ENCODE measurements at places on chromosomes 2 and 18.

DNA sequence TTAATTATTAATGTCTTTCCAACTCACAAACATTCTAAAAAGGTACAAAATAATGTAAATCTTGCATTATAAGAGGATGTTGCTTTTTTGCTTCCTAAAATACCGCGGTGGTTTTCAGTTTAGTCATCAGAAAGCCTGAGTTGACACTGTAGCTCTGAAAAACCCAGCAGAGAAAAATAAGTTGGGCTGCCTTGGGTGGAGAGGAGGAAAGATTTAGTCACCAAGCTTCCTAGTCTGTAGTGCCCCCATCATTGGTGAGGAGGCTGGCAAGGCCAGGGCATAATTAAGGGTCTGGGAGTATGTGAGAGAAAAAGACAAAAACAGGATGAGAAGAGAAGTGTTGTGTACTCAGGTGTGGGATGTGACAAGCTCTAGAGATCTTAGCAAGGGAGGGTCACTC, 5.7 kb downstream of the PTPRM start:
- no peak for DNase-seq

- no peak for DNase-seq
These were observed 20.6 kb downstream of the EFR3B start for GRCh38 chr2:25062511-25062917.

DNA sequence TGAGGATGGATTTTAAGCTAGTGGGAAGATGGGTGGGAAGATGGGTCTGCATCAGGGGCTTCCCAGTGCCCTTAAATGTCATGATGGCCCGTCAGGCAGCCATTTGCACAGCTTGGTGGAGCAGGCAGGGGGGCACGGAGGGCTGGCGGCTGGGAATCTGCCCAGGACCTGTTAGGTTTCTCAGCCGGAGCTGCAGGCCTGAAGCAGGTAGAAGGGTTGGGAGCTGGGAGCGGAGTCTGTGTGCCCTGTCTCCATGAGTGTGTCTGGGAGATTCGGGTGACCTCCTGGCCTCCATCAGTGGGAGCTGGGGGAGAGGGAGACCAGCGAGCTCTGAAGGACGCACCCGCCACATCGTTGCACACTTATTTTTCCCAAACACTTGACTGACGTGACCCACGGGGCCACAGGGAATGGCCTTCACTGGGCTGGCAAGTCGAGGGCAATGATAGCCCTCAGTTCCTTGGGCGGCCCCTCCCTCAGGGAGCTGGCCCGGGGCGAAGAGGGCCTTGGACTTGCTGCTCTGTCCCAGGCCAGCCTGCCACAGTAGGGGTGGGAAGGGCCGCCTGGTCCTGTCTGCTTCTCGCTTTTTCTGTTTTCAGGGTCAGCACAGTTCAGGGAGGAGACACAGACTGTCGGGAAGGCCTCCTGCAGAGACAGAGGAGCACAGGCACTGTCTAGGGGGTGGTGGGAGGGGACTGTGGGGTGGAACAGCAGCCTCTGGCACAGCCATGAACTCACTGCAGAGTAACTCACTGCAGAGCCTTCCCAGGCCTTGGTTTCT, 236.8 kb downstream of the ZBTB7C start:
- DNase-seq = no peak

GRCh38 chr2:64157792-64158191, 13.6 kb upstream of the PELI1 start:
- DNase-seq = no peak

- DNase-seq = no peak
These were observed 2.4 kb downstream of the PELI1 start for GRCh38 chr2:64141674-64142405.

DNA sequence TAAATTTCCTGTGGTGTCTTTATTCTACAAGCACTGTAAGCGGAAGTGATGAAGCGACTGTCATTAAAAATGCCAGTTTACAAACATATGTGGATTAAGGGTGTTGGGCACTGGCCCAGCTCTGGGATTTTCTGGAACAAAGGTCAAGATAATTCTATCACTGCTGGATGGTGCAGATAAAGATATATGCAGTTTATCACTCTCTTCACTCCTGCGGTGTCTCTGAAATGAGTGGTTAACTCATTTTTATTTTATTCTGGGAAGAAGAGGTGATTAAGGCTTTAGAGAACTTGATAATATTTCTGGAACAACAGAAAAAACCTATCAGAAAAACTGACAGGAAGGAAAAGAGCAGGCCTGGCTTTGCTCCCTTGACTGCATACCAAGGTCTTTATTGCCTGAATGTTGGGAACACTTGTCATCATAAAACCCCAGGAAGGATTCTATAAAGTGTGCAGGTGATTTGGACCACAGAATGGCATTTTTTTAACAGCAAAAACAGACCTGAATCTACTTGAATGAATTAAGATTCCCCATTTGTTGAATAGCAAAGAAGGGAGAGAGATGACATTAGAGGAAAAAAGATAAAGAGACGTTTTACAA, 32.4 kb downstream of the ABCB11 start:
- DNase-seq = no peak

- no peak for DNase-seq
These were observed 141.5 kb upstream of the SLC39A10 start for GRCh38 chr2:195515551-195515950.

GRCh38 chr2:231191896-231192872, 6.2 kb upstream of the ARMC9 start:
- no peak for DNase-seq

- no peak for DNase-seq
These were observed 8.7 kb downstream of the CEP68 start for GRCh38 chr2:65064728-65065552.

DNA sequence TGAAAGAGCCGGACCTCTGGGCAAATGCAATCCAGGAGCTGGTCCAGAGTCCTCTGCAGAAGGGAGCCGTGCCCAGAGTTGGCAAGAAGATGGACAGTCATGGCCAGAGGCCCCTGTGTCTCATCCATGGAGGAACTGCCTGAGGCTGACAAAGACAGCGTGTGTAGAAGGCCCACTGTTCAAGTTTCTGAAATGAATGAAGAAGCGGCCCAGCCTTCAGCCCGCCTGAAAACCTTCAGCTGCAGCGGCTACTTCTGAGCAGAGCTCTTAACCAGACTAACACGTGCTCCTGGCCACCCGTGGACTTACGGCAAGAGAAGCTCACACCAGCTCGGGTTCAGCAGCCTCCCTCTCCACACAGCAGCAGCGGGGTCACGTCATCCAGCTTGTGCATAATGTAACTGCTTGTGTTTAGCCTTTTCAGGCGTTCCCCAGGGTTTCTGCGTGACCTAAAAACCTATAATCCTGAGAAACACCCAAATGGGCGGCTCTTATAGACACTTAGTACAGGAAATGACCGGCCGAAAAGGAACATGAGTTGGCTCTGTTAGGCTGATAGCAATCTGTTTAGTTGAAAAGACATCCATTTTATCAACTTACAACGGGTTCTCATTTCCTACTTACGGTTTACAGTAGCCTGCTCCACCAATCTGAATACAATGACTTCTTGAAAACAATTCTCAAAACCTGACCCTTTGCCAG, at the start of gene FAM124B:
Gene FAM124B, minus strand, starts transcription at position 467 of the 702 bp plus-strand sequence. Its CDS starts 339 bp downstream, at position 128.
- DNase-seq = no peak

GRCh38 chr18:33375829-33376228, 64.7 kb downstream of the CCDC178 start:
- no peak for DNase-seq

GRCh38 chr2:65432227-65433190, at the start of gene SPRED2:
Gene SPRED2, minus strand, starts transcription at chr2:65432599. Its CDS starts 612 bp downstream, at chr2:65431987.
- DNase-seq = peak; percentile 14

DNA sequence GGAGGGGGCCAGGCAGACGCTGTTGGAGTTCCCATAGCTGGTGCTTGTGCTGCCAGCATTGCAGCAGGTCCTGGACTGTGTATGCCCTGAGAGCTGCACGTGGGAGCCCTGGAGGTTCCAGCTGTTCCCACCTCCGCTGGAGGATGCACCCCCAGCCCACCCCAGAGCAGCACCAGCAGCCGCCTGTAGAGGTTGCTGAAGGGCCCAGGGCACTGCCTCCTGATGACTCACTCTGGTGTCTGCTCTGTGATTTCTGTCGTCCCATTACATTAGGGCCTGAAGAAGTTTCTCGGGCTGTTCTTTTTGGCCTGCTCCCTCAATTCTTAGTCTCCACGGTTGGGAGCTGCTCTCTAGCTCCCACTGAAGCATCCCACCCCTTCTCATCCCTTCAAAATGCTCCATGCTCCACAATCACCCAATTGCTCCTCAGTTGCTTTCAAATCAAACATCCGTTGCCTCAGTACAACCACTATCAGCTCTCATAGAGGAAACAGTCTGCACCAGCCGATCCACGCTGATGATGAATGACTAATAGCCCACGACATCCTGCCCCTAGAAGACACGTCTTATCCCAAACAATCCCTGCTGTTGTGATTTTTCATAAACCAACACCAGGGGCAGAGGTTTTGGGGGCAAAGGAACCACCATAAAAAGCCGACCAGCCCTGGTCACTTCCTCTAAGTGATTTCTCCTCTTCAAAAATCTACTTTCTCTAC, 65.2 kb upstream of the RNF152 start:
- DNase-seq = no peak

DNA sequence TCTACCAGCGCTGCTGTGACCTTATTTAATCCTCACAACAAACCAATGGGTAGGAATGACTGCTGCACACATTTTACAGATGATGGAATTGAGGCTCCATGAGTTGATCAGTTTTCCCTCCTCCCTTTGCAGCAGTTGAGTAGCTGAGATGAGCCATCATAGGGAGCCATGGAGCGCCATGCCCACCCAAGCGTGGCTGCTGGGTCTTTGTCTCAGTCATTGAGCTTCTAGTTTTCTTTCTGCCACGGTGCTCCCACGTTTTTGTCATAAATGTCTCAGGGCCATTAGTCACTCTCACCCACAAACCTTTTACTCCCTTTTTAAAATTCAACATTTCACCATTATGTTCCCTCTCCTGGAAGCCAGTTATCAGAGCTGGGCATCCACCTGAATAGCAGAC, 45.8 kb downstream of the TMEM17 start:
- DNase-seq = no peak

GRCh38 chr2:190888449-190888848, 7.8 kb downstream of the GLS start:
- DNase-seq = no peak

DNA sequence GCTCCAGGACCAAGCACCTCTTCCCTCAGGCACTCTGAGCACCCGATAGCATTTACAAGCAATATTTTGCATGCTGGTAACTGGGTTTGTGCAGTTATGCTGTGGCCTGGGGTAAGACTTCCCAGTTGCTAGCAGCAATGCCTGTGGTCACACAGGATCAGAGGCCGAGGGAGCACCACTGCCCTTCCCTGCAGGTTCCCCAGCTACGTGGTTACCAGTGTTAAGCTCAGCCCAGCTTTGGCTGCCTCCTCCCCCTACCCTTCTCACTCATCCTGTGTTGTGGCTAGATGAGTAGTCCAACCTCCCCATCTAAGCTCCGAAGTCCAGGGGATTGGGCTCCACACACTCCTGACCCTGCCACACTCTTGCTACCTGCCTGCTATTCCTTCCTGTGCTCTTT, 141.1 kb downstream of the CELF4 start:
- DNase-seq = no peak

DNA sequence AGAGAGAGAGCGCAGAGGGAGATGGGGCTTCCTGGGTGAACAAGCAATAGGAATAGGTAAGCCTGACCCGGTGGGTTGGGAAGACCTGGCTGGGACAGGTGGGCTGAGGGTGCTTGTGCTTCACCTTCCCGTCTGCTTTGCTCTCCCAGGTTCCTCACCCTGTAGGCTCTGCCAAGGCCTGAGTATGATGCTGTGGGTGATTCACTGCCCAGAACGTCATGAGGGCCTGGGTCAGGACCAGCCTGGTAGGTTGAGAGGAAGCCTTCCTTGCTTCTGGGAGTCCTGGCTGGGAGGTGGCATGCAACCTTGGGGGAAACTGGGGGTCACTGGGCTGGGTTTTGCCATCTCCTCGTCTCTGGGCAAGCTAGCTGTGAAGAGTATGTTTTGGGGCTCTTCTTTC, 220.2 kb upstream of the APCDD1 start:
- DNase-seq = no peak

GRCh38 chr18:79405781-79406575, 10.2 kb downstream of the NFATC1 start:
- DNase-seq = no peak

GRCh38 chr2:68466361-68466777, 725 bp downstream of the FBXO48 start:
- DNase-seq = no peak

DNA sequence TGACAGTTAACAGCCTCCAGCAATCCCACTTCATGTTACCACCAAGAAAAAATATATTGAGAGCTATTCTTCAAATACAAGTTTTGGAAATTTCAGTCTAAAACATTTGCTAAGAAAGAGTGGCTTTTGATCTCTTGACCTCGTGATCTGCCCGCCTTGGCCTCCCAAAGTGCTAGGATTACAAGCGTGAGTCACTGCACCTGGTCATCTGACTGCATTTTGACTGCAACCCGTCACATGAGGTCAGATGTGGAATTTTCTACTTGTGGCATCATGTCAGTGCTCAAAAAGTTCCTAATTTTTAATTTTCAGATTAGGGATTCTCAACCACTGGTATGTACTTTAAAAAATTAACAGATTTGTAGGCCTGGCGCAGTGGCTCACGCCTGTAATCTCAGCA, 9.1 kb upstream of the CLK1 start:
- DNase-seq = no peak

DNA sequence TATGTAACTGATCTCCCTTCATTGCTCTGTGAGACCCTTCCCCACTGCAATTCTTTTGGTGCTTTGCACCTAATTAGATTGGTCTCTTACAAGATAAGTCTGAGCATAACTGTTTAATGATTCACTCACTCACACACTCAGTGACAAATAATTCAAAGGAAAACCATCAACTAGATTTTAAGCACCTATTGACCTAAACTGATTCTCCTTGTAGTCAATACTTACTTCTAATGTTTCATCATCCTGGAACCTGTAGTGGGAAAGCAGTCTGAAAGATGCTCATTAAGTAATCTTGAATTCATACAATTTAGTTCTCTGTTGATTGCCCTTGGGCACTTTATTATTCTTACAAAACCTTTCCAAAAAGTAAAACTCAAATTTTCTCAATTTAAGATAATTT, 74.3 kb upstream of the COL5A2 start:
- DNase-seq = no peak

DNA sequence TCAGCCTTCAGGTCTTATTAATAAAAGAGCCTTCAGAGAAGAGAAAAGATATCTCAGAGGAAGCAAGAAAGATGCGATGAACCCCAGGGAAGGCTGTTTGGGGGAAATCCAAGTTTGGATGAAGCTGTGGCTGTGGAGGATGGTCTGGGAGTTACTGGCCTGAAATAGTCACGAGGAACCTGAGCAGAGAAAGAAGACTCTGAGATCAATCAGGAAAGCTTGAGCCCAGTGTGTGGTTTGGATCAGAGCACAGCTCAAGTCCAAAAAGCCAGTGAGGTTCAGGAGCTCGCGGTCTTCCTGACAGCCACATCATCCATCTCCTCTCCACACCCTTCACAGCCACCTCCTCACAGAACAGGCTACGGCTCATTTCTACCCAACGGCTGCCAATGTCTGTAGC, 87.4 kb upstream of the SERPINE2 start:
- DNase-seq = no peak

DNA sequence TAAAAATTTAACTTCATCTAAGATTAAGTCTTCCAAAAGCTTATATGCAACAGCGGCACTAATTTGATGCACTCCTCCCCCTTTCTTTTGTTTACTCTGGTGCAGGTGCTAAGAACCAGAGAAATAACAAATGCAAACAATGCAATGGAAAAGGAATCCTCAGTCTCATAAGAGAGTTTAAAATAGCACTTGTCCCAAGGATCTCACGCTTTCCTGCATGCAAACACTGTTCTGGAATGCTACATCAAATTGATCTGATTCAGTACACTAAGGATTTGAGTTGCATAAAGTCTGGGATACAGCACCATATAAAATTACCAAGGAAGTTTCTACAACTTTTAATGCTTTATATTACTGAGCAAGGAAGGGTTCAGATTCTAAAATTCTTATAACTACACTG, 50.5 kb downstream of the SEPTIN10 start:
- DNase-seq = no peak

GRCh38 chr2:240648650-240649275, 23.5 kb downstream of the GPR35 start:
- DNase-seq = no peak
